MCF 10A (cell line): ENCODE measurements at places on chromosomes 7 and 10. TPM values are rescaled to one million over a fixed set of nuclear protein-coding genes. Genes with fewer than 3 reads are reported as not detected.

UNC5B gene
- 80.5 and 82.4 TPM in 2 replicates for total RNA-seq

ZNF3 gene
- total RNA-seq, result 23.7 and 24.8 TPM in 2 replicates

HMX3 gene
- not detected in 2 replicates for total RNA-seq

NUTM2B gene
- 0.49 and 0.88 TPM in 2 replicates for total RNA-seq

MICU1 gene
- 25.5 and 34.8 TPM in 2 replicates for total RNA-seq
